Transverse colon (tissue), 4 donors: ENCODE measurements at places on chromosomes 16 and 17. TPM values are rescaled to one million over a fixed set of nuclear protein-coding genes. Genes with fewer than 3 reads are reported as not detected.

GRAP gene
- total RNA-seq, result 20.2 TPM

TOP3A gene
- 79.0 TPM for total RNA-seq

GRCh38 chr17:32928586-32929535, 908 bp downstream of the TMEM98 start:
- DNase-seq, result no peak
- no peaks in the 10 kb centered on the region for H3K27me3 ChIP-seq
- H3K4me1 ChIP-seq, result peaks cover 12% of the 10 kb centered on the region
- H3K4me3 ChIP-seq, result peak overlapping the region; percentile 61

DNA sequence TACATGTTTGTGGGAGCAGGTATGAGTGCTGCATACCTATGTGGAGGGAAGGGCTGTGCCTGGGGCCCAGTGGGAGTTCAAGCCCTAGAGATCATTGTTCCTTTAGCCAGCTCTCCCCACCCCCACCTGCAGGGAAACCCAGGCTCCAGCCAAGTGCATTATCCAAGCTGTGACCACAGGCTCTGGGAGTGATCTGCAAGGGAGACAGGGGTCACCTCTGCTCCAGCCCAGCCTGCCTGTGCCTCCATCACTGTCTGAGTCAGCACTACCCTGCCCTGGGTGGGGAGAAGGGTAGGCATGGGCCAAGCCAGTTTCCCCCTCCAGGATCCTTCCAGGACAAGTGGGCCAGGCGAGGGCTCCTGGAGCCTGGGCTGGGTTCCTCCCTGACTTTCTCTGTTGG, 32.1 kb upstream of the SBK1 start:
- H3K27ac ChIP-seq, result no peak overlapping the region
- H3K4me1 ChIP-seq, result no peaks in the 10 kb centered on the region
- no peak for DNase-seq

- peak within 1 kb of the TSS; percentile 84 for H3K27ac ChIP-seq
- no peaks in the 10 kb centered on the region for H3K36me3 ChIP-seq
- DNase-seq, result peak; percentile 74
- peaks cover 33% of the 10 kb centered on the region for H3K4me1 ChIP-seq
- peak within 1 kb of the TSS; percentile 51 for H3K4me3 ChIP-seq
- H3K27me3 ChIP-seq, result peaks cover 45% of the 10 kb centered on the region
Measured at GRCh38 chr17:49575679-49576087, at the start of gene NXPH3. Gene NXPH3, plus strand, starts transcription at chr17:49575871. Its CDS starts 349 bp downstream, at chr17:49576220.

SALL1 gene
- 1.6 TPM for total RNA-seq

- H3K36me3 ChIP-seq, result peaks cover 7% of the 10 kb centered on the region
- no peaks in the 10 kb centered on the region for H3K27me3 ChIP-seq
- H3K27ac ChIP-seq, result no peak overlapping the region
- H3K4me1 ChIP-seq, result no peaks in the 10 kb centered on the region
- no peak for DNase-seq
- H3K4me3 ChIP-seq, result no peak overlapping the region
Measured at GRCh38 chr16:66539623-66540469, 10.1 kb downstream of the TK2 start.
